HS-5 (cell line): ENCODE measurements at places on chromosomes 6 and 20.

DNA sequence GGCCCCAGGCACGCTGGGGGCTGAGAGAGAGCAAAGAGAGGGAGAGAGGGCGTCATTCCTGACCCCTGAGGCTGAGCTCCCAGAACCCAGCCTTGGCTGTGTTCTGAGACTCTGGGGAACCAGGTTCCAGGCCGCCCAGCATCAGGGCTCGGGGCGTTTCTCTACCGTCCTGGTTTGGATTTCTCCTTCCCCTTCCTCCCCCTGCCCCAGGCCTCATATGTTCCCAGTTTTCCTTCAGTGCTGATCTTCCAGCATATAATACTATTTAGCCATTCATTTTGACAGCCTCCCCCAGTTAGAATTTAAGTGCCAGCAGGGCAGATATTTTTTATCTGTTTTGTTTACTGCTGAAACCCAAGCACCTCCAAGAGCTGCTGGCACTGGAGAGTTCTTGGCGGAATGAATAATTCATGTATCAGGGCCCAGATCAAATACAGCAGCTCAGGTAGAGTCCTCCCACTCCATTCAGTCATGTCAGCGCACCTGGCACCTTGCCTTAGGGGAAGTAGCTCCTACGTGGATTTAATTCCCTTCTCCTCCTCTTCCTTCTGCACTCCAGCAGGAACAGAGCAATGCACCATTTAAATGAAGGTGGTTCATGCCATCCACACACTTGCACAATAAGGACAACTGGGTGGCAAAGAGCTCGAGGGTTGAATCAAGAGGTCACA is 23.4 kb upstream of the FRMD1 start:
- DNase-seq = no peak

- no peak for DNase-seq
Measured at GRCh38 chr6:109653264-109653663, 37.7 kb downstream of the AK9 start.

DNA sequence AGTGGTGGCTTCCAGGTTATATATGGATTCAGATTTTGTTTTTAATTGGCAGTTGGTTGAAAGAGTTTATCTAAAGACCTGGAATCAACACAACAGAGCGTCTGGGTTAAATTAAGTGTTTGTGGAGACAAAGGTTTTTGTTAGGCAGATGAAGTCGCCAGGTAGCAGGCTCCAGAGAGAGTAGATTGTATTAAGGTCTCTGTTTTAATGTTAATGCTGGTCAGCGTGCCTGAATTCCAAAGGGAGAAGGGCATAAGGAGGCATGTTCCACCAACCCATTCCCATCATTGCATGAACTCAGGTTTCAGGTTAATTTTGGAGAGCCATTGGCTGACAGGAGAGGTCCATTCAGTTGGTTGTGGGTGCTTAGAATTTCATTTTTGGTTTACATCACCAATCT is 744.1 kb upstream of the GJE1 start:
- DNase-seq = no peak

DNA sequence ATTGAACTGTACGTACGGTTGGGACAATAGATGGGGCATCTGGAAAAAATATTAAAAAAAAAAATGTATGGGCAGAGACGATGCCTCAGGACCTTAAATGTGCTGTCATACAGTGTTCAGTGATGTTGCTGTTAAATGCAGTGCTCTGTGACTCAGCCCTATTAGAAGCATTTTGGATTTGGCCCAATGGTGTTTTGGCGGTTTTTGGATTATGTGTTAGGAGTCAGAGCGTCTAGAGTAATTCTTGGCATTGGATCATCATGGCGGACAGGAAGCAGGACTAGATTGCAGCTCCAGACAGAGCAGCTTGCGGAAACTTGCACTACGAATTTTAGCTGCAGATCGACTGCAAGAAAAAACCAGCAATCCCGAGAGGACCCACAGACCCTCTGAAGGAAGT is 280.0 kb downstream of the SOX4 start:
- peak; percentile 74 for DNase-seq

- DNase-seq = no peak
Measured at GRCh38 chr6:108582618-108583017, 21.9 kb downstream of the FOXO3 start.

GRCh38 chr6:7373739-7374138 is 15.8 kb downstream of the CAGE1 start:
- no peak for DNase-seq

GRCh38 chr6:65638047-65638831 is 68.8 kb downstream of the EYS start:
- DNase-seq = no peak

DNA sequence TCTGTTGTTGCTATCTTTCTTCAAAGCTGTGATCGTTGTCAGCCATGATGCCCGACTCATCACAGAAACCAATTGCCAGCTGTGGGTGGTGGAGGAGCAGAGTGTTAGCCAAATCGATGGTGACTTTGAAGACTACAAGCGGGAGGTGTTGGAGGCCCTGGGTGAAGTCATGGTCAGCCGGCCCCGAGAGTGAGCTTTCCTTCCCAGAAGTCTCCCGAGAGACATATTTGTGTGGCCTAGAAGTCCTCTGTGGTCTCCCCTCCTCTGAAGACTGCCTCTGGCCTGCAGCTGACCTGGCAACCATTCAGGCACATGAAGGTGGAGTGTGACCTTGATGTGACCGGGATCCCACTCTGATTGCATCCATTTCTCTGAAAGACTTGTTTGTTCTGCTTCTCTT is 19.3 kb downstream of the ABCF1 start:
- DNase-seq = no peak

DNA sequence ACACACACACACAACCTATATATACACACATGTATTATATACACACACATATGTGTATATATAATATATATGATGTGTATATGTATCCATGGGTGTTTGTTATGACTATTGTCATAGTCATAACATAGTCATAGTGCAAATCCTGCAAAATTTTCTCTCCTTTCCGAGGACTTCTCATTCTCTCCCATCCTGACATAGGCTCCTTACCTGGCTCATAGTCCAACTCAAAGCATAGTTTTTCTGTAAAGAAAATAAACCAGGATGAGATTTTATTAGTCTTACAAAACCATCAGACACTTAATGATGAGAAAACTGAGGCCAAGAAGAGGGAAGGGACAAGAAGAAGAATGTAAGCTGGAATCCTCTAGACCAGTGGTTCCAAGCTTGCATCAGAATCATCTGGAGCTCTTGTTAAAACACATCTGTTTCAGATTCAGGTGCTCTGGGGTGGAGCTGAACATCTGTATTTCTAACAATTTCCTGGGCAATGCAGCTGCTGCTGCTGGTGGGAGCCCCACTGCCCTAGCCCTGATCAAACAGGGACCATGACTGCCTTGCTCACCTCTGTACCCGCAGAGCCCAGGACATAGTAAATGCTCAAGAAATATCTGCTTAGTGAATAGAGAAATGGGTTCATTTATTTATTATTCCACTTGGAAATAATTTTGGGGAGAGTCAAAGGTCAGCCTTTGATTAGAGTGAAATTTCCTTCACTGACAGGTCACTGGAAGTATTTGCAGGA is 5.3 kb downstream of the TRIM10 start:
- DNase-seq = no peak

DNA sequence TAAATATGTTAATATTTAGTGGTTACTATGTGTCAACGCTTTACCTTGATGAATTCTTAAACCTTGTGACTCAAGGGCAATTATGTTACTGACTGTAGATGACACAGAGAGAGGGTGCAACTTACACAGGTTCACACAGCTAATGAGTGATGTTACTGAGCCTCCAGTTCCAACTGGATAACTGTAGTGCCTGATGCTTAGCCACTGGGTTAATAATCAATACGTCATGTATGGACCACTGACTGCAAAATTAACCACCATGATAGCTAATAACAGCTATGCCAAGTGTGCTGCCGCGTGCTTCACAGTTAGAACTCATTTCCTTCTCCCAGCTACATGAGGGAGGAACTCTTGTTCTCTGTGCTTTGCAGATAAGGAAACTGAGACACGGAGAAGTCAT is 45.4 kb downstream of the SIRPA start:
- DNase-seq = no peak

- no peak for DNase-seq
Measured at GRCh38 chr6:159513074-159513720, 179.8 kb downstream of the SOD2 start.

DNA sequence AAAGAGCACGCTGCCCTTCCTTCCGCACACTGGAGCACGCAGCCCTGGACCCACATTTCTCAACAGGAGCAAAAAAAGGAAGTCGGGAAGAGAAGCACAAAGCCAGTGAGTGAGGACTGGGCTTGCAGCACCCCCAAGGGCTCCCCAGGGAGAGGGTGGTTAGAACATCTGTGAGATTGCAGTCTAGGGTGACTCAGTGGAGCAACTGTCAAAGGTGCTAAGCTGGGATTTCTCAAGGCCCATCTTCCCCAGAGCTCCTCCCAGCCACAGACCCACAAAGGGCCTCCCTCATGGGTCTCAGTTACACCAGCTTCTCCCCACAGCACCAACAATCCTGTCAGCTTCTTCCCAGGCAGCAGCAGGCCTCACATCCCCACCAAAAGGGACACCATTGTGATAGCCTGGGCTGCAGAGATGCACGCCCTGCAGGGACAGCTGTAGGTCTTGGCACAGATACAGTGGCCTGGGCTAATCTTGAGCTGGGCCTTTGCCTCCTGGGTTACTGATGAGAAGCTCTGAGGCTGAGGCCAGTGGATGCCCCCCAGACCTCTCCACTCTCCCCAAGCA is 39.6 kb upstream of the CD93 start:
- DNase-seq = no peak

GRCh38 chr6:138194287-138194686 is 24.0 kb downstream of the PBOV1 start:
- DNase-seq = no peak

DNA sequence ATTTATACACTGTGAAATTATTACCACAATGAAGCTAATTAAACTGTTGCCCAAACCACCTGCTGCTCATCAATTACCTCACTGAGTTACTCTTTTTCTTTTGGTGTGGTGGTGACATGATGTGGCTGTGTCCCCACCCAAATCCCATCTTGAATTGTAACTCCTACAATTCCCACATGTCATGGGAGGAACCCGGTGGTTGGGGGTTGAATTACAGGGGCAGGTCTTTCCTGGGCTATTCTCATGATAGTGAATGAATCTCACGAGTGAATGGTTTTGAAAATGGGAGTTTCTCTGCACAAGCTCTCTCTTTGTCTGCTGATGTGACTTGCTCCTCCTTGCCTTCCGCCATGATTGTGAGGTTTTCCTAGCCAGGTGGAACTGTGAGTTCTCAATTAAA is 145.0 kb downstream of the LRRC1 start:
- no peak for DNase-seq

GRCh38 chr6:95574811-95575210 is 2.5 kb upstream of the MANEA start:
- no peak for DNase-seq

- no peak for DNase-seq
Measured at GRCh38 chr6:124757560-124757959, 204.7 kb upstream of the RNF217 start.

GRCh38 chr20:33751775-33752174 is 20.0 kb downstream of the ZNF341 start:
- DNase-seq = no peak

GRCh38 chr6:167107787-167108186 is 15.1 kb upstream of the CCR6 start:
- no peak for DNase-seq

DNA sequence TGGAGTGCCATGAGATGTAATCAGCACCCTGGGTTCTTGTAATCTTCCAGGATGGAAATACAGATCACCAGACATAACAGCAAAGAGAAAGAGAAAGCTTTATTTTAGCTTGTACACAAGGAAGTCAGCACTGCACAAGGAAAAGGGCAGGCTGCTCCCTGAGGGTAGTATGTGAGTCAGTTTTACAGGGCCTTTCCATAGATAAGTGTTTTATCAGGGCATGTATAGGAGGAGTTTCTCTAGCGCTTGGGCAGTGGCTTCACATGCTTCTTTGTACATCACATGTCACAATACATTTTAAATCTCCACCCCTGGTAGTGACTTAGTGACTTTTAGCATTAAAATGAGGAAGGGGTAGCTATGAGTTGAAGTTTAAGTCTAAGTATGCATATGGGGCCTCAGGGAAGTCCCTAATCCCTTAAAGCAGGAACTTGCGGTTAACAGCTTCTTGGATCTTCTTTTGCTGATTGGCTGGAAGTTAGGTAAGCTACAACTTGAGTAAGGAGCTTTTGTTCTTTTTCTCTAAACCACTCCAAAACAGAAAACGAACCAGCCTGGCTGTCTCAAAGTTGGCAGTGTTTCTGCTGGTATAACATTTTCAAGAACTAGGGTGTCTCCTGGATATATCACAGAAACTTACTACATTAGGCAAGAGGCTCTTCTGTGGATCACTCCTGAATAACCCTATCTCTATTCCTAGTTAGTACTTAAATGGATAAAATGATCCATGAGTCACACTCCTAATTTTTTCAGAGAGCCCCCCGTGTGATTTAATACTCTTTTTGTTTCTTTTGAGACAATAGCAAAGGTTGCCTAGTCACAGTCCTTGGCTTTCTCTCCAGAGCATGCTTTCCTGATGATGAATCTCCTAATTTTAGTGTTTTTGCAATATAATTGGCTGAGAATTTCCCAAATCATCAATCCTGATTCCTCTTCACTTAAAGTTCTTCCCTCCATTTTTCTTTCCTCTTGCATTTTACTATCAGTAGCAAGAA is 60.2 kb downstream of the MRAP2 start:
- peak; percentile 33 for DNase-seq

- no peak for DNase-seq
Measured at GRCh38 chr6:80988892-80989291, 763.6 kb downstream of the TENT5A start.

- peak; percentile 64 for DNase-seq
Measured at GRCh38 chr6:44738601-44739146, 351.2 kb downstream of the CDC5L start.

DNA sequence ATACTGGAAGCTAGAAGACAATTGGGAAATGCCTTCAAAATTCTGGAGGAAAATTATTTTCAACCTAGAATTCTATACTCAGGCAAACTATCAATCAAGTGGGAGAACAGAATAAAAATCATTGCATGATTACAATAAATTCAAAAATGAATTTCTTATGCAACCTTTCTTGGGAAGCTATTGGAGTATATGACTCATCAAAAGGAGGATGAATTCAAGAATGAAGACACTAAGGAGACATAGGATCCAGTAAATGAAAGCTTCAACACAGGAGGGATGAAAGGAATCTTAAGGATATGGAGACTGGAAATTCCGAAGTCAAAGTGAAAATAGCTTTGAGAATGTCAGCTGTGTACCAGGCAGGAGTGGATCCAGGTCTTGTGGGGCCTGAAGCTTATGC is 12.6 kb upstream of the UBR2 start:
- DNase-seq = no peak

GRCh38 chr20:25032478-25033264 is 25.3 kb downstream of the ACSS1 start:
- DNase-seq = no peak

DNA sequence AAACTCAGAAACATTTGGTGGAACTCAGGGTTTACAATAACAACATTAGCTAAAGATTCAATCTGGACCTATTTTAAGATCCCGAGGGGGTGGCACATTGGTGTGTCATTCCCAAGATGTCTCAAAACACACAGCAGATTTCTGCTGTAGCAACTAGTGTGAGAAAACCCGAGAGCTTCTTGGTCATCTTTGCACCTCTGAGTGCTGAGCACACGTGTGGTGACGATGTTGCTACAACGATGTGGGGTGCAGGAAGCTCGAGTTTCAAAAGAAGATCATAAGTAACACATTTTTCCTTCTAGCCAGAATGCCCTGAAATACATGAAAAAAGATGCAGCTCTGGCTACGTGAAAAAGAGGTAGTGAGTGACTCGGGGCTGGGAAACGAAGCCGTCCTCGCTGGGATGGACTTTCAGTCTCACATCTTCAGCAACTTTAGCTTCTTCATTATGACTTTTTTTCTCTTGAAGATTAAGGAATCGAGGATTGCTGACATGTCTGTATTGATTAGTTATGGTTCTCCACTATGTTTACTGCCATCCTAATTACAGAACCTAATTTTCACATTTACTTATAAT is 1.5 kb downstream of the RAMACL start:
- DNase-seq = no peak
